ENCODE measurements at places on chromosomes 2 and 18. TPM values are rescaled to one million over a fixed set of nuclear protein-coding genes. Genes with fewer than 3 reads are reported as not detected.

CCDC102B gene
- 4.0 TPM for polyA plus RNA-seq

SIX3 gene
- polyA plus RNA-seq: not detected

DNA sequence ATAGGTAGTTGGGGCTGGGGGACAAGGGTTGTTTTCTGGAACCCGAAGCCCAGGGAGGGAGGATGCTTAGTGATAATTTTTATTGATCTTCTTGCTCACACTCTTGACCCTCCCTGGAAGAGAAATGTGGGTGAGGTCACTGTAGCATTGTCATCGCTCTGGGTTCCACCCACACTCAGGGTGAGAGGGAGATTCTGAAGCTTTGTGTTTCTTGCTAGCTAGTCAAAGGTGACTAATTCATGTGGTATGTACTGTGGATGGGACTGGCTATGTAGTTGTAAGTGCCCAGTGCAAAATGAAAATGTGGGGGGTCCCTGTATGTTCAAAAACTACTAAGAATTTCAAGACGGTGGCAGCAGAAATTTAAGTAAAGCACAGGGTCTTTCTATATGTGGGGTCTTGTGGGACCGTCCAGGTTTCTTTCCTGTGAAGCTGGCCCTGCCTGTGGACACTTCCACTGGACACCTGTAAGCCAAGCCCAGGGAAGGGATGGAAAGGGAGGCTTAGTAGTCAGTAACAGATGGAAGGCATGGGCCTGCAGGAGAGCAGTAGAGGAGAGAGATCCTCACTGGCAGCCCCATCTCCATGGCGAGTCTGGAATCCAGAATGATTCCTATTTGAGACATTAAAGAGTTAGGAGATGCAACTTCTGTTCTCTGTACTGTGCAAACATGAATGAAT lies 35.0 kb downstream of the TSN start:
- DNase-seq: no peak

- DNase-seq: no peak
Measured at GRCh38 chr18:46333431-46334135, 229.4 kb downstream of the HAUS1 start.

CEBPZOS gene
- 29.6 TPM for polyA plus RNA-seq

- DNase-seq: no peak
Measured at GRCh38 chr2:174635776-174636404, 38.3 kb upstream of the WIPF1 start.

AGXT gene
- polyA plus RNA-seq: not detected

DNA sequence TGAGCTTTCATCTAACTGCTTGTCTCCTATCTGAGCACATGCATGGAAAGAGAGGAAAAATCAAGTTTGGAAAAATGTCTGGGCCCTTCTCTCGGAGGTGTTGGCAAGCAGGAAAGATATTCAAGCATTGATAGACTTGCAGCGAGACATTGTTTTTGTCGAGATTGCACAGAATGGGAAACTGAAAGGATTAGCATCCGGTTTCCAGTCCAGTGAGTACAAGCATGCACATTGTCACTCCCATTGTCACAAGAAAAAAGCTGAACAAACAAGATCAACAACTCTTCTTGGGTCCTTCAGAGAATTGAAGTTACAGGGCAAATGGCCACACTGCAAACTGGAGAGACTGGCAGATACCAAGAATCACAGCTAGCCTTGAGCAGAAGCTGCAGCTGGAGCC lies 19.6 kb upstream of the MC5R start:
- no peak for DNase-seq

DNA sequence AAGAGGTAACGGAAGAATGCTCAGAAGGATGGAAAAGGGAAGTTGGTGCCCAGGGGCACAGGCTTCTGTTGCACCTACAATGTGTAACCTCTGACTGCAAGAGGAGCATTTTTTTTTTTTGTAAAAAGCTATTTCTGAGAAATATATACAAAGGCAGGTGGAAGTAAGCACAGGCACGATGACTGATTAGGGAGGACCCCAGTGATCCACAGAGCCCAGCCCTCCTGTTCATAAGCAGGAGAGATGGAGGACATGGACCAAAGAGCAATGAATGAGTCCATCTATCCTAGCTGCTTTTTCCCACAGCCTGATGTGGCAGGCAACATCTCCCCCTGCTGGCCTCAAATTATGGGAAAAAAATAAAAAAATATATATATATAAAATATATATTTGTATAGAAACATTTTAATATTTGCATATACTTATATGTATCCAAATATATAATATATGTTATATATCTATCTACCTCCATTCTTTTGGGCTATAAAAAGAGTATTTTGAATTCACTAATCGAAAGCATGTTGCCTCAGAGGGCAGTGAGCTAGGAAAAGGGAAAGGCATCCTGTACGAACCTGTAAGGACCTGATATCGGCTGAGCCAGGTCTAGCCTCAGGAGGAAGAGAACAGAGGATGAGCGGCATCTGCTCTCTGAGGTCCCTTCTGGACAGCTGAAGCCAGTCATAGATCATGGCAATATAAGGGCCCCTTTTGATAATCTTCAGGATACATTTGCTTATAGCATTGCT lies 166.0 kb upstream of the STK17B start:
- peak; percentile 5 for DNase-seq

- DNase-seq: no peak
Measured at GRCh38 chr2:23483791-23484190, 98.8 kb downstream of the KLHL29 start.

DNA sequence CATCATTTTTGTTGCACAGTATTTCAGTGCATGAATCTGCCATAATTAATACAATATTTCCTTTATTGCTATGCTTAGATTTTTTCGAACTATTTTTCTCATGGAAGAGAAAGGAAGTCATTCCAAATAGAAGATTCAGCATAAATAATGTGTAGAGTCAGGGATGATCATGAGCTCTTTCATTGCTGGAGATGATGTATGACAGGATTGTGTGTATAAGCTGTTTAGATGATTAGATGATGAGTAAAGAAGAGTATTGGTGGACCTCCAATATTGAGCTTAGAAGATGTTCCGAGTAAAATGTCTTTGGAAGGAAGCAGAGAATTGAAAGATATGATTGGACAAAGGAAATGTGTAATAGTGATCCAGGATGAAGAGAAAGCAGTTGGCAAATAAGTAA lies 364.5 kb downstream of the PARD3B start:
- DNase-seq: no peak

Measured in naive B cell (primary cell).